ENCODE measurements at places on chromosomes 1 and 21.

GRCh38 chr1:12179111-12179519 is 12.3 kb downstream of the TNFRSF1B start:
- peak; percentile 26 for DNase-seq

DNA sequence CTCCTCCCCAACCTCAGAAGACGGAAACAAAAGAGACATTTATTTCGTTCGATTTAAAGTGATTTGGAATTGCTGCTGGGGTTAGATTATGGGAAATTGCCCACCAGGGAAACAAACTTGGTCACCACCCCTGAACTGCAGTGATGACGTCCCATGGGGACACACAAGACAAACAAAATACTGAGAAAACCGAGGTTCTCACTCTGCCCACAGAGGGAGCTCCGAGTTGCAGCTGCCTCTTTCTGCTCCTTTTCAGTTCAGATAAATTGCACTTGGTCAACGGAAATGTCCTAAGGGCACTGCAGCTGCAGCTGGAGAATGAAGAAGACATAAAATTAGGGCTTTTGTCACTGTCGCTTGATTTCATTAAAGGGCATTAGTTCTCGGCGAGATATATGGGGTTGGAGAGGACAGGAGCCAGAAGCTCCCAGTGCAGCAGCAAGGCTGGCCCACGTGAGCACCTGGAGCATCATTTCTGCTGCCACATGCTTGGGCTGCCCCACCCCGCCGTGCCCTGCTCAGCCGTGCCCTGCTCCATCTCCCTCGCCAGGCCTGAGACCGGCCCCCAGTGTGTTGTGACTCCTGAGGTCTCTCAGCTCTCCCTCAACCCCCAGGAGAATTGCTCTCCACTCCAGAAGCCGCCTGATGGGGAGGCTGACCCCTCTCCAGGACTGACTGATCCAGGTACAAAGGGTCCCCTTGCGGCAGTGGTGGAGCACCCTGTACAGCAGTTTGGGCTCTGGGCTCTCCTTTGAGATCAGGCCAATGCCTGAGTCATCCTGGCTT is 231.7 kb upstream of the AJAP1 start:
- no peak for DNase-seq

DNA sequence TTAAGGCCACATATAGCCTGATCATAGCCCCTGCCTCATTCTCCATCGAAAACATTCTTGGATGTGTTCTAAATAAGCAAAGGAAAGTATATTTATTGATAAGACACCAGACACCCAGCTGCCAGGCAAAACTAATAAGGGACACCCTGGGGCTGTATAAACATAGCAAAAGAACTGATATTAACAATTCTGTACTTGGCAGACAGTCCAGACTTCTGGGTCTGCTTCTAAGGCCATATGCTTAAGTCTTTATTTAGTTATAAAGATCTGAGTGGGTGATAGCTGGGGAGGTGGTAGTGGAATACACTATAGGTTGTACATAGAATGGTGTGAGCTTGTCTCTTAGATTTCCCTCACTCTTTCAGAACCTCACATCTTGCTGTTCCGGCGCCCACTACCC is 3.9 kb downstream of the CKS1B start:
- DNase-seq, result no peak

DNA sequence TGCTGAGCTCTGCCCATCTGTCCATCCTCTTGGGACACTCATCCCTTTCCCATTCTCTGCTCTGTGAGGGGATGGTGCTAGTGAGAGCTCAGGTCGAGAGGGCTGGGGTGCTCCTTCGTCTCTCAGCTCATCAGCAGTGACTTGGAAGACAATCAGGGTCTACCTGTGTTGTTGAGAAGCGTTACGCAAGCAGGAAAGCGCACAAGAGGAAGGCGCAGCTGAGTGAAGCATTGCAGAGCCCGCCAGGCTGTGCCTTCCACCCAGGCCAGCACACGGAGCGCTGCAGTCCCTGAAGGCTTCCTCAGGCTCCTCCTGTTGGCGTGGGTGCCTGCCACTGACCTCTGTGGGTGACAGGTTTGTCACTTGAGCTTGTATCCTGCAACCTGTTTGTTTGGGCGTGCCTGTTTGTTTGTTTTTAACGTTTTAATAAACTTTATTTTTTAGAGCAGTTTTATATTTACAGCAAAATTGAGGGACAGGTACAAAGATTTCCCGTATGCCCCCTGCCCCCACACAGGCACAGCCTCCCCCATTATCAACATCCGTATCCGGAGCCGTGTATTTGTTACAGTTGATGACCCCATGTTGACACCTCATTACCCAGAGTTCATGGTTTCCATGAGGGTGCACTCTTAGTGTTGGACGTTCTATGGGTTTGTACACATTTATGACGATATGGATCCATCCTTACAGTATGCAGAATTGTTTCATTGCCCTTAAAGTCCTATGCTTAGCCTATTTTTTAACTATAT is 36.7 kb downstream of the ADARB1 start:
- peak; percentile 36 for DNase-seq

DNA sequence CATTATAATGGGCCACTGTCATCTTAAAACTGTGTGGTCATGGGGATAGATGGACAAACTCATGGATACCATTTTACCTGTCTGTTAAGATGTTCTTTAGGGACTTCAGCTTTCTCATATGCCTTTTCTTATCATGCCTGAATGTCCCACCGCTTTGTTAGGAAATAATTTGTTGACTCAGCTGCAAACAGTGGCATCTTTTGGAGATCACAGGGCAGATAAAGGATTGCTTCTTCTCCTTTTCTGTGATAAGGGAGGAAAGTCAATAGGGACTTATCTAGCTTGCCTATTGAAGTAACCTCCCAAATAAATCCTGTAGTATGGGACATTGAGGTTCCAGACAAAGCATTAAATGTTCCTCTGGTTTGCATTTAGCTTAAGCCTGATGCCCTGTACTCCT is 79.8 kb upstream of the KIAA0040 start:
- no peak for DNase-seq

GRCh38 chr1:65558215-65558614 is 137.7 kb downstream of the LEPR start:
- DNase-seq, result no peak
